ENCODE measurements at places on chromosomes 13 and 19.

DNA sequence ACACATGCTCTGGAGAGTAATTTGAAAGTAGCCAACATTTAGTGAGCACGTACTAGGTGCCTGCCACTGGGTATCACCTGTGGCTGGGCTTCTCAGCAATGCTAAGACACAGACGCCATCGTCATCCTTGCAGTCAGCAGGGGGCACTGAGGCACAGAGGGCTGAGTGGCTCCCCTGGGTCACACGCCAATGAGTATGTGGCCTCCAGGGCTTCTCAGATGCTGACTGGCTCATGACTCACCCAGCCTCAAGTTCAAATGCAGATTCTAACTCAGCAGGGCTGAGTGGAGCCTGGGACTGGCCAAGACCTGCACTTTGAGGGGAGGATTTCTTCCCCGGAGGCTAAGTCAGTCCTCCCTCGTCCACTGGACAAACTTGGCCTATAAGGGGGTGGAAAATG, 115.1 kb upstream of the CACNA1A start:
- no peak for DNase-seq

GRCh38 chr19:14114439-14114838, 3.1 kb downstream of the PRKACA start:
- DNase-seq, result no peak

- DNase-seq, result no peak
These were observed 56.1 kb downstream of the MLLT1 start for GRCh38 chr19:6223461-6224307.

- peak; percentile 69 for DNase-seq
These were observed 1.3 kb downstream of the ZNF616 start for GRCh38 chr19:52138278-52138982.

GRCh38 chr13:75512253-75512652, 25.4 kb downstream of the COMMD6 start:
- DNase-seq, result no peak

DNA sequence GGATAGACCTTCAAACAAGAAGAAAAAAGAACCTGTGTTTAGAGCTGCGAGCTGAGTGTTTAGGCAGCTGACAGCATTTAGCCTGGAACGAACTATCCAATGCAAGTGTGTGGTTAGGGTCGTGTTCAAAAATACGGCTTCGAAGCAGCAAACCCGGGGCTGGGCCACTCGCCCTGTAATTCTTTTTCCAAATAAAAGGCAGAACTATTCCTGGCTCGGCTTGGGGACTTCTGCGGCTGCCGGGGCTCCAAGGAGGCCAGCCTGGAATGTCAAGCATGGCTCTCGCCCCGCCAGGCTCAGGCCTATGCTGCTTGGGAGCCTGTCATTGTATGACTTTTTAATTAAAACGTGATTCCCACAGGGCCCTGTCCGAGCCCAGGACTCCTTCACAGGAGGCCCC, 51.7 kb upstream of the KLF2 start:
- DNase-seq, result no peak

- DNase-seq, result no peak
These were observed 553.2 kb downstream of the RFC3 start for GRCh38 chr13:34371108-34371507.

GRCh38 chr13:23020246-23020843, 160.4 kb upstream of the SGCG start:
- DNase-seq, result peak; percentile 38

- peak; percentile 12 for DNase-seq
These were observed 2.7 kb upstream of the HPN start for GRCh38 chr19:35038623-35039512.

DNA sequence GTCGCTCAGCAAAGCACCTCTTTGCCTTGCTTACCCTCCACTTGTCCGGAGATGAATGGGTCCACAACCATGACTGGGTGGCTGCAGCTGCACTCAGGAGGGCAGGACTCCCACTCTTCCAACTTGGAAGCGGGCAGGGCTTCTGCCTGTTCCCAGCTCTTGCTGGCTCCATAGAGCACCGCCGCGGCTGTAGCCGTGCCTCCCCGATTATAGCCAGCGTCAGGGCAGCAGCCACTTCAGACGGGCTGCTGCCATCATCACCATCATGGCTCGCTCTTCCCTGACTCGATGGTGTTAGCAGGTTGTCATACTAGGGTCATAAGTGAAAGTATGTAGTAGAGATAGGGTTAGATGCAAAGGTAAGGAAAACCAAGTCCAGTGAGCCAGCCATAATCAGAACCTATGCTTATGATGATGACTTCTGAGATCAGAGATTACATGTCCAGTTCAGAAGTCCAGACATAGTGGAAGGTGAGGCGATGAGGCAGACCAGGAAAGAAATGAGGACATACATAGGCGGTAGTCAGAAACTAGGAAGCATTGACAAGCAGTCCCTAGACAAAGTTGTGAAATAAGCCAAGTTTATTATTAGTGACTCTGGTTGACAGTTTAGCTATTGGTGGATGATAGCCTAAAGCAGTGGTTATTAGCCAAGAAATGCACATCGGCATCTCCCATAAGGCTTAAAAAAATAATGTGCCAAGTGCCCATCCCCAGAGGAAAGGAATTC, 4.4 kb upstream of the INTS6 start:
- DNase-seq, result no peak

DNA sequence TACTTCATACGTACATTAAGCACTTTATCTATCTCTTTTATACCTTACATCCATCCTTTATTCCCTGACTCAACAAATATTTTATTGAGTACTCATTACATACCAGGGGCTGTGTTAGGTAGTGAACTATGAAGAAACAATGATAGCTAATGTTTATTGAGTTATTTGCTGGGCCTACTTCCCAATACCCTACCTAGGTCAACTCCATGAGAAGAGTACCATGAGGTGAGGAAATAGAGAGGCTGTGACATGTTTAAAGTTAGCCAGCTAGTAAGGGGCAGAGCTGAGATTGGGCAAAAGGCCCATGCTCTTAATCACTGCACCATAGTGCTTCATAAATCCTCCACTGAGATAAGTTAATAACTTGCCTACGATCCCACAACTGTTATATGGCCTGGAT, 79.9 kb downstream of the FREM2 start:
- DNase-seq, result no peak

DNA sequence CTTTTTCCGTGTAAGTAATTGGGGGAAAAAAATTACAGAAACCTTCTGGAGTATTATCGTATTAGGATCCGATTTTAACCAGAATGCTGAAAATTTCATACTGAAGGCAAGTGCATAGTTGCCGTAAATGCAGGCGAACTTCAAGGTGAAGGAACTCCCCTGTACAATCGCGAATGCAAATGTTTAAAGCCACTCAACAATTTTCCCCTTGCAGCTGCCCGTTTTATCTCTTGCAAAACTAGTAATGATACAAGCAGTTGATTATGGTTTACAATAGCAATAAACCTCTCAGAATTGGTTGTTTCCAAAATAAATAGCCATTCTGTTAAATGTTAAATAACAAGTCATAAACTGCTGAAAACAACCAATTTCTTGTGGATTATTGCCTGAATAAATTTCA, 105.7 kb downstream of the DNAJC15 start:
- DNase-seq, result no peak

- DNase-seq, result no peak
These were observed 83.4 kb downstream of the ATP8A2 start for GRCh38 chr13:25455146-25455545.

DNA sequence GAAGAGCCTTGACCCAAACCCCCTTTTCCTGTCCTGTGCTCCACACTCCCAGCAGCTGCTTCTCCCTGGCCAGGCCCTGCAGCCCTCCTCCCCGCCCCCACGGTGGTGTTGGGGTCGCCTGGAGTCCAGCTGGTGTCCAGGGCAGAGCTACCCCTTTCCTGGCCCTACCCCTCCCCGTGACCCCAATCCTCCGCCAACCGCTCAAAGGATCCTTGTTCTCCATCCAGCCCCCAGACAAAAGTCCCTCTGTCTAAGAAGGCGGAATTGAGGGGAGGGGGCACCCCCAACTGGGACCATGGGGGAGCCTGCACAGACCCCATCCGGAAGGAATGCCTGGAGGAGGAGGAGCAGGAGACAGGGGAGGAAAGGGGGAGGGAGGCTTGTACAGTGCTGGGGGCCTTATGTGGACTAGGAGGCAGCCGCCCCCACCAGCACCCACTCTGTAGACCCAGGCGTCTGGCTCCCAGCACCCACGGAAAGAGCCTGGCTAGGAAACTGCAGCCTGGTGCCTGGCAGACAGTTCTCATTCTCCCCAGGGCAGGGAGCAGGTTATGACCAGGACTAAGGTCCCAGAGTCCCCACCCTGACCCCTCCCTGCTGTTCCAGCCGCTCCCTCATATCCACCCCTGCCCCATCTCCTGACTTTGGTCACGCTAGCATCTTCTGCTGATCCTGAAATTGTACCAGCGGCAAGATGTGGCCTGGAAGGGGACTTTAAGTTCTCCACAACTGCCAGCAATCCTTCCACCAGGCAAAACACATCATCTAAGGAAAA, at the start of gene FXYD3:
FXYD3 (plus strand) TSS at position 647 of the 775 bp plus-strand sequence. CDS start 3,554 bp downstream, outside the sequence.
- DNase-seq, result no peak

- no peak for DNase-seq
These were observed 34.3 kb upstream of the SOHLH2 start for GRCh38 chr13:36248700-36249099.

DNA sequence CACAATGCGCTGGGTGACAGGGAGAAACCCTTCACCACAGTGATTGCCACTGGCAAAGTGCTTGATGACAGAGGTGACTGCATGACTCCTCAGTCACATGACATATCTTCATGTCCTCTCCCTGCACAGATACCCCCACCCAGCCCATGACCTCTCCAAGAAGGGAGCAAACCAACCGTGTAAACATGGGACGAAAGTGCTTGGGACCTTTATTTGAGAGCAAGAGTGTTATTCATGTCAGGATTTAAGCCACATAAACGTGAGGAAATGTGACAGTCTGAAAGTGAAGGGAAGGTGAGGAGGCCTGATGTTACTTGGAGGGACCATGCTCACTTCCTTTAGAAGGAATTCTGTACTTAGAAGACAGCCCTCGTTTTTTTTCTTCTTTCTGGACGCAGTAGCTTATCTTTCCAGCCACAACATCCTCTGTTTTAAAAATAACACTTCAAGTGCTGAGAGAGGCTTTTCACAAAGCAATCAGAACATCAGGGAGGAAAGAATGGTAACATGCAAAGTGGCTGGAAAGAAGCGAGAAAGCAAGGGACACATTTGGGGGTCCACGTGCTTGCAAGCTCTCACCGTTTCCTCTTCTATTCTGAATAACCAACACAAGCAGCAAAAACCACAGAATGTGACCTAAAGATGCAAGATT, 35.6 kb downstream of the EPS15L1 start:
- DNase-seq, result peak; percentile 54

GRCh38 chr13:28357911-28358433, 137.0 kb downstream of the FLT1 start:
- DNase-seq, result no peak

DNA sequence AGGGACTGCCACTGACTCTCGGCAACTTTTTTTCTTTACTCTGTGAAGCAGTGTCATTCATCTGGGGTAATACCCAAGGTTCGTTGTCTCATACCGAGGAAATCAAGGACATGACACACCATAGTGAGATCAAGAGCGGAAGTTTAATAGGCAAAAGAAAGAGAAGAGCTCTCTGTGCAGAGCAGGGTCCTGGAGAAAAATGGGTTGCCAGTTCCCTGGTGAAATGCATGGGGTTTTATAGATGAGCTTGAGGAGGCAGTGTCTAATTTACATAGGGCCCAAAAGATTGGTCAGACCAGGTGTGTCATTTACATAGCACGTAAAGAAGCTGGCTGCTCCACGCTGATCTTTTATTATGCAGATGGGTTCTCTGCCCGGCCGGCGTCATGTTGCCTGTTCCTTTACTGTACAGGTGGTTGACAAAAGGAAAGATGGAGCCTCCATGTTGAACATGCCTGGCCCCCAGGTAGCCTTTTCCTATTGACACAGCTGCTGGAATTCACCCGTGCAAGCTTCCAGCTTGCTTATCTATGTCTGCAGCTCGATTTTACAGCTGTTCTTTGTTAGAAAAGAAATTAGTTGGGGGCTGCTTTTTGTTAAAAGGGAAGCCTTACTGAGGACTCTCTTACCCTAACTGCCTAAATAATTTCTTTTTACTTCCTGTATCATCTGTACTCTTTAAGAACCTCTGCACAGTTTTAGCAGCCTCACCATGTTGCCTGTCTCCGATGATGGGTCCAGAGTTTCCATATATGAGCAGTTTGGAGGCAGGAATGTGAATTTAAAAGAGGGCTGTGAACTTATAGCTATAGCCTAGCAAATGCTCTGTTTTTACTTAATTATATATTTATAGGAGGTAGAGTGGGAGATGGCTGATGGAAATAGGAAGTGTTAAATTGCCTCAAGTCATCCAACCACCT, 98.0 kb upstream of the DIAPH3 start:
- no peak for DNase-seq

DNA sequence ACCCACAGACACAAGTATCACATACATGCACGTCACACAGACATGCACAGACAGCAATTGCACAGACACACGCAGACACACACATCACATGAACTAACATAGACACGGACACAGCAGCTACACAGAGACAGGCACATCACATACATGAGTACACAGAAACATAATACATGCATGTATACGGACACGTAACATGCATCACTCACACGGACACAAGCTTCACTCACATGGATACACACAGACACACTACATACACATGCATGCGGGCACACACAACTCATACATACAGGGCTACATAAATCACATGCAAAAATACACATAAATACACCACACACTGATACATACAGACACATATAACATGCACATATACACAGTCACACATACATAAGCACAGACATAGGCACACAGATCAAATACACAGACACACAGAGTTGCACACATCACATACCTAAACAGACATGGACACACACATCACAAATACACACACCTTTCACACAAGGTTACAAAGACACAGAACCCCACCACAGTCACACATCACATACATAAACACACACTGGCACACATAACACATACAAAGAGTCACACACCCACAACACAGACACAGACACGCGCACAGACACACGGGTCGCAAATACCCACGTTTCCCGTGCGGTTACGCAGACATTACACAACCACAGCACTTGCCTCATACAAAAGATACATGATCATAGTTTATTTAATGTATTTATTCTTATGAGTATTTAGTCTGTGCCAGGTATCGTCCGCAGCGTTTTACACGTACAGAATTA, 1.1 kb upstream of the LMTK3 start:
- no peak for DNase-seq

All from Kasumi-1 (cell line).